ENCODE measurements at places on chromosomes 1 and 21. TPM values are rescaled to one million over a fixed set of nuclear protein-coding genes. Genes with fewer than 3 reads are reported as not detected.

Gene OLFML3
- 134 TPM for total RNA-seq

DNA sequence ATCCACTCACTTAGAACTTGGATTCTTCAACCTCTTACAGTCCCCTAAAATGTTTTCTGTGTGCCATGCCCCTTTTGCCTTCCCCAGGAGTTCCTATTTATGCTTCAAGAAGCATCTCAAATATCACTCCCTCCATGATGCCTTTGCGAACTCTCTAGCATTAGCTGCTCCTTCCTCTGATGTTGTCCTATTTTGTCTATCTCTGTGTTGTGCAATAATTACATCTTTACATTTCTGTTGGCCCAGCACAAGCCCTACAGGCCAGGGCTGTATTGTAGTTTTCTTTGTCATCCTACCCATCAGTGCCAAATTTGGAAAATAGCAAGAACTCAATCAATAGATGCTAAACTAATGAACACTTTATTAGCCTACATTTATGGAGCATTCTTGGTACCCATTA, 125.8 kb downstream of the ST6GALNAC5 start:
- DNase-seq = no peak

DNA sequence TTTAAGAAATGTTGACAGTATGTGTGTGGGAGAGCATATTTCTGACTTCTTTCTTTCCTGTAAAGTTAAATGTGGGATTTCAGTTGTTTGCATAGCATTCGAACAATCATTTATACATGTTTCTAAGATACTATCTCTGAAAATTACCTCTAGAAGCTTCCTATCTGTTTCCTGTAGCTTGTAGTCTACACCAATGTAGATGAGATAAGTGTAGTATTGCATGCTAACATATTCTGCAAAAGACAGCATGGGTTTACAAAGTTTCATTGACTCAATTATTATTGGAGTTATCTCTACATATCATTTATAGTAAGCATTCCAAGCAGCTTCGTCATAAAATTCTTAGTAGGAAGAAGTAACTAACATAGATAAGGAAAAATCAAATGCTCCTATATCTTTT, 98.9 kb upstream of the DPYD start:
- no peak for DNase-seq

- no peak for DNase-seq
These were observed 103.5 kb upstream of the RAB3GAP2 start for GRCh38 chr1:220375715-220376114.

GRCh38 chr1:31693231-31693630, 10.6 kb downstream of the COL16A1 start:
- DNase-seq = no peak

GRCh38 chr1:153260585-153261280, 1.2 kb downstream of the LORICRIN start:
- no peak for DNase-seq

GRCh38 chr21:25887166-25887565, 152.4 kb downstream of the GABPA start:
- DNase-seq = no peak

- DNase-seq = peak; percentile 40
These were observed 23.1 kb upstream of the MYSM1 start for GRCh38 chr1:58722967-58723366.

DNA sequence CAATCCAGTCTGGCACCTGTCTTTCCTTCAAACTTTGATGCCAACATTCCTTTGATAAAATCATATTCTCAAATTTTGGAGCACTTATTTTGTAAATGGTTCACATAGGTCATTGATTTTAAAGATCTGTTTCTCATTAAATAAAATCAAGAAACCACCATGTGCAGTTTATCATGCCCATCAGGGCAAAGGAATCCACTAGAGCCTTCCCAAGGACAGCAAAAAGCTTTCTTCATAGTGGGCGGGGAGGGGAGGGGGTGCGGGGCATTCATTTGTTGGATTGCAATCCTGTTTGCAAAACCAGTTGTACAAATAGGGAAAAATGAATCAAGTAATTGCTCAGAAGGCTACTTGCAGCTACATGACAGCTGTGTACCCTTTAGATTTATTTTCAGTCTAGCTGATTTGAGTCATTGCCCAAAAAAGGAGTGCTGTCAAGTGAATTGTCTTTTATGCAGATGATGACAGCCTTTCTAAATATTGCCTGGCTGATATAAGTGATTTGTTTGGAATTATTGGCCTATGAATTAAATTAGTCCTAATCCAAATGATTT, 23.0 kb downstream of the LRRC8B start:
- DNase-seq = no peak

Gene NCDN
- 27.4 TPM for total RNA-seq

Gene TM2D1
- total RNA-seq = 69.1 TPM

Gene CTSS
- 4.7 TPM for total RNA-seq

Gene RNF2
- 27.2 TPM for total RNA-seq

Gene DNAI4
- 9.9 TPM for total RNA-seq

GRCh38 chr1:90534116-90534515, 183.0 kb downstream of the BARHL2 start:
- no peak for DNase-seq

Gene MAP10
- total RNA-seq = 2.2 TPM

- DNase-seq = peak; percentile 54
These were observed 44.6 kb downstream of the NFYC start for GRCh38 chr1:40736085-40736531.
